ENCODE measurements at places on chromosomes 2 and 18.

- DNase-seq = no peak
Measured at GRCh38 chr18:64405161-64405560, 256.3 kb upstream of the LINC00305 start.

DNA sequence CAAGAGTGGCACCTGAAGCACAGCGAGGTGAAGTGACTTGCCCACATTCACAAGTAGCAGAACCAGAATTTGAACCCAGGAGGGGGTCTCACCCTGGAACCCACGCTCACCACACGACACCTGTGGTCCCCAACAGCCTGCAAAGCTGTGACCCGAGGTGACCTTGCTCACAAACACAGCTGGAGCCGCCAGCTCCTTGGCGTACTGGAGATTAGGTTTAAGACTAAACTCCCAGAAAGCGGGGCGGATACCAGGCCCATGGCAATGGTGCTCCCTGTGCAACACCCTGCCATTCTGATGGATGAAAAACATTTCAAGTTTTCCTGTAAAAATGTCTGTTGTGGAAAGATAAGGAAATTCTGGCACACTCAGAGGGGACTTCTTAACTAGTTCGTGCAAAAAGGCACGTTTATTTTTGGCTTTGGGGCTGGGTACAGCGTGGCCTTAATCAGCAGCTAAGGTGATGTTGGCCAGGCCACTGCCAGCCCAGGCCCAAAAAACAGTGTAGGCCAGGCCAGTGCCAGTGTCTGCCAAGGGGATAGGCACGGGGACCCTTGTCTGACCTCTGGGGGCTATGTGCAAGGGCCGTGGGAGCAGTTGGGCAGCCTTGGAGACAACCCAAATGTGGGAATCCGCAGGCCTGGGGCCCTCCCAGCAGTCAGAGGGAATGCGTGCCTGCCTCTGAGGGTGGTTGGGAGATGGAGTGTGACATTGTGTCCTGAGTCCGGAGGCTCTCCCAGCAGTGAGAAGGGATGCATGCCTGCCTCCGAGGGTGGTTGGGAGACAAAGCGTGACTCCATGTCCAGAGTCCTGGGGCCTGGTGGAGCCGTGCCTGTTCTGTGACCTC lies 185.0 kb upstream of the HS6ST1 start:
- DNase-seq = no peak

GRCh38 chr18:77057006-77057395 lies 75.6 kb downstream of the MBP start:
- no peak for DNase-seq

- DNase-seq = no peak
Measured at GRCh38 chr2:216246766-216247165, 125.5 kb downstream of the MARCHF4 start.

GRCh38 chr18:38966841-38967240 lies 1401.2 kb upstream of the CELF4 start:
- no peak for DNase-seq

DNA sequence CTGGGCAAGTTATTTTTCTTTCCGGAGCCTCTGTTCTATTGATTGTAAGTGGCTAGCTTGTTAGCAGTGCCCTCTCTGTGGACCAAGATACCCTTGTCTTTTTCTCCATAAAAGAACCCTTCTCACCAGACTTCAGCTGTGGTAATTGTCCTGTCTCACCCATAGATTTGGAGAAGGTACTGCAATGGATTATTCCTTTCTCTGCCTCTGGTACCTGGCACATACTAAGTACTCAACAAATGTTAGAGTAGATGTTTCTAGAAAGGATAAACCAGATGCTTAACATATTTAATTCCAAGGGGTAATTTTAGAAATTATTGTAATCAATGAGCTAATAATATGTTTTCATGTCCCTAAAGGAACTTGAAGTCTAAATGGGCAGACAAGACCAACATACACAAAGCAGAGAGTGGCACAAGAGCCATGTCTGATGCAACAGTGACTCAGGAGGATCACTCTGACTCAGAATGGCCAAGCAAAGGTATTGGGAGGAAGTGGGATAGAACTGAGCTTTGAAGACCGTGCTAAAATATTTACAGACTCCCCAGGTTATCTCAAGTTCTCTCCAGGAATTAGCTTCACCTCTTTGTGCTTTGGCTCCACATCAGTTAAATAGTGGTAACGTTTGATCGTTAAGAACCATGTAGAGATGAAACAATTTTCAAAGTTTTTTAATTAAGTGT lies 129.7 kb upstream of the OSR1 start:
- no peak for DNase-seq

- no peak for DNase-seq
Measured at GRCh38 chr18:42486271-42486670, 531.2 kb downstream of the PIK3C3 start.

DNA sequence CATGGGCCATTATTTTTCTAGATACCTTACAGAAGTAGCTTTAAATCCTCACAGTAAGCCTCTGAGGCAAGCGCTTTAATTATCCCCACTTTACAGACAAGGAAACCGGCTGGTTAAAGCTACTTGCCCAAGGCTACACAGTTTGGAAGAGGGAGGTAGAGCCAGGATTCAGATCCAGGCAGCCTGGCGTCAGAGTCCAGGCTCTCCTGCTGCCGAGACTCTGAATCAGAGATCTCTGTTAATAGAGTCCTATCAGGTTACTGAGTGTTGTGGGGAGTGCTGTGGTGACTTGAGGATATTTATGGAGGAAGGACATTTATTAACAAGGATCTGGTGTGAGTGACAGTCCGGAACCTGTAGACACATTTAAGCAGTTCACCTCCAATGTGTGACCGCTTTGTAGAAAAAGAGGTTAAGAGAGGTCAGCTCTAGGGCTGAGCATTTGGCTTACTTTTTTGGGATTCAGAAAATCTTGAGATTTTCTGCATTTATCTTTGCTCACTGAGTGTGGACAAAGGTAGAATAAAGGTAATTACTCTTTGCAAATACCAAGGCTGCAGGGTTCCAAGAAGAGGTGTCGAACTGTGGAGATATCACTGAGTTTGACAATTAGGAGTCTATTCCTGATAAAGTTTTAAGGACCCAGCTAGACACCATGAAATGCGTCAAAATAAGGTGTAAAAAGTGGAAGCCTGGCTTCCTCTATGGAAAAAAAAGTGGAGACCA lies 1.6 kb upstream of the CEP192 start:
- no peak for DNase-seq

- DNase-seq = no peak
Measured at GRCh38 chr2:38239452-38239851, 137.6 kb downstream of the ATL2 start.

GRCh38 chr2:207180741-207181140 lies 15.0 kb upstream of the KLF7 start:
- DNase-seq = no peak

GRCh38 chr2:31522786-31523185 lies 58.0 kb downstream of the SRD5A2 start:
- DNase-seq = no peak

- no peak for DNase-seq
Measured at GRCh38 chr2:75204833-75205232, 5.5 kb upstream of the TACR1 start.

DNA sequence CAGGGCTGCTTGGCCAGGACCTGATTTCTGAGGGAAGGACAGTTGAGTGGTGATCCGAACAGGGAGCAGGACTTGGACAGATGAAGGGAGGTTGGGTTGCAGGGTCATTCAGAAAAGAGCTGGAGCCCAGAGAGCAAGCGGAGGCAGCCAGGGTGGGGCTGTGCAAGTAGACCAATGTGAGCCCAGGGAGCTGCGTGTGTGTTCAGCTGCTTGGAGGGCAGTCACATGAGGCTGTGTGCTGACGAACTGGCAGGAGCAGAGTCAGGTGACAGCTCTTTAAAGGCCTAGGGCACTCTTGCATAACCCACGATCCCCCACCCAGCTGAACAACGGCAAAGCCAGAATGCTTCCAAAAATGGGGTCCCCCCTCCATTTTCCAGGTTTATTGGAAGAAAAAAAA lies 4.6 kb upstream of the MLPH start:
- no peak for DNase-seq

DNA sequence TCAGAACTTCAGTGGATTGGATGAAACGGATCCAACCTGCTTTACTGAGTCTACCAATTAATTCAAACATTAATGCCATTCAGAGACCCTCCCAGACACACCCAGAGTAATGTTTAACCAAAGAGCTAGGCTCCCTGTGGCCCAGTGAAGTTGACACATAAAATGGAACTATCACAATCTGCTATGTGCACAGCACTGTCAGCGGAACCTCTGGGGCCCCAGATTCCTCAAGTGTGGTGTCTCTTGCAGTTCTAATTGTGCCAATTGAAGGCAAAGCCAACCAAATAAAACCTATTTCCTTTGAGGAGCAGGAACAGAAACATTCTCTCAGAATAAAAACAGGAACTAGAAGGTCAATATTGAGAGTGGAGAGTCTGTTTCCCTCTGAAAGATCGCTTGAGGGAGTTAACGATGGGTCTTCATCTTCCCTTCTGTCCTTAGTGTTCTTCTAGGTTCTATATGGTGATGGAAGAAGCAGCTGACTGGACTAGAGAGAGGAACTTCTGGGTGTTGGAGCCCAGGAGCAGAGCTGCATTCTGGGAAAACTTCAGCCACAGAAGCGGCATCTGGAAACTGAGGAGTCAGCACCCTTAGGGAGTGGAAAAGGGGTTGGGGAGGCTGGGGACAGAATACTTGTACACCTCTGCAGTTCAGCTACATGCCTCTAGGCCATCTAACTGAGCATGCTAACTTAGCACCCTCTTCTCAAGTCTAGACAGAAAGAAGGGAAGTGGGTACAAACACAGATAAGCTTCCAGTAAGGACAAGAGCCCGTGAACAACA lies 174.4 kb upstream of the FBXO11 start:
- no peak for DNase-seq

DNA sequence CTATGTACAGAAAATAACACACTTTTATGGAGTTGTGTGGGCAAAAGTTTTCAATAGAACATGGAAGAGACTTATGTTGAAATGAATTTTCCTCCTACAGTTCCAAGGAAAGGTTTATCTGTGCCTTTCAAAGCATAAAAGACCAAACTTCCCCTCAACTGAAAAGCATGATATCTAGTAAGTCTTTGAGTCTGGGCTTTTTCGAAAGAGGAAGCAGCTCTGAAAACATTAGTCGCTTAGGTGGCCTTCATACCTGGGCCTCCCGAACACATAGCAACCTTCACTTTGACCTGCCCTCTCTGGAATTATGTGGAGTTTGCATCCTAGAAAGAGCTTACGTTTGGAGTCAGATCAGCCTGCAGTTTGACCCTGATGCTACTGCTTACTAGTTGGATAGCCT lies 4.8 kb upstream of the CAPN14 start:
- no peak for DNase-seq

- no peak for DNase-seq
Measured at GRCh38 chr2:198706476-198707082, 751.2 kb downstream of the SATB2 start.

DNA sequence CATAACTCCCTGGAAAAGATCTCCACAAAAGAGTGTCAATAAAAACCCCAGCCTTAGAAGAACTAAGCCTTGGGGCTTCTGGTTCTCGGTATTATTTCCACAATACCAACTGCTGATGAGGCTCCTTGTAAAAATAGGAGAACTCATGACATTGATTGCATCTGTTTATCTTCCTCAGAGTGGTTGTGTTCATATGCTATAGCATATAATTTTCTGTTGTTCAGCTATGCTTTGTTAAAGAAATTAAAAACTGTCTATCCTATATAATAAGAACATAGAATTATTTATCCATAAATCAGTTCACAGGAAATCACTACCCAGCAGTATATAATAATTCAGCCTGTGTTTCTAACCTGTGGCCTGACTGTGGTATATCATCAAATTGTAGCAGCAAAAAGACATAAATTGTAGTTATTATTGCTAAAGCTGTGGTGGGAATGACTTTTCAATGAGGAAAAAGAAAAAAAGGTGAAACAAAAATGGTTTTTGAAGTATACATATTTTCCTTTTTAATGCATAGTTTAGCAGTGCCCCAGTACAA lies 68.9 kb downstream of the SATB2 start:
- DNase-seq = no peak

- no peak for DNase-seq
Measured at GRCh38 chr2:239190361-239190760, 210.5 kb downstream of the HDAC4 start.

DNA sequence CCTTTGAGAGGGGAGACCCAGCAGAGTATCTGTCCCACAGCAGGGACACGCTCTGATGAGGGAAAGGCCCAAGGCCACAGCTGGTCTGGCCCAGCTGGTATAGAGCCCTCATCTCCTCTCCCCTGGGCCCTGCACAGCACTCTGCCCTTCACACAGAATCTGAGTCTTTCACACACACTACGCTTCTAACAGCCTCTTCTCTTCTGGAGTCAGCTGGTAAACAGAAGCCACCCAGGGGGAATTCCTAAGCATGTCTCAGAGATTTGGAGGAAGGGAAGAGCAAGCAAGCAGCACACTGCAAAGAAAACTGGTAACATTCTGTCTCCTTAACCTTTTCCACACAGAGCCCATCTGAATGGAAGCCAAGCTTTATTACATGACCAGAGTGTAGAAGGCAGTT lies 121.1 kb upstream of the ACAA2 start:
- DNase-seq = no peak

DNA sequence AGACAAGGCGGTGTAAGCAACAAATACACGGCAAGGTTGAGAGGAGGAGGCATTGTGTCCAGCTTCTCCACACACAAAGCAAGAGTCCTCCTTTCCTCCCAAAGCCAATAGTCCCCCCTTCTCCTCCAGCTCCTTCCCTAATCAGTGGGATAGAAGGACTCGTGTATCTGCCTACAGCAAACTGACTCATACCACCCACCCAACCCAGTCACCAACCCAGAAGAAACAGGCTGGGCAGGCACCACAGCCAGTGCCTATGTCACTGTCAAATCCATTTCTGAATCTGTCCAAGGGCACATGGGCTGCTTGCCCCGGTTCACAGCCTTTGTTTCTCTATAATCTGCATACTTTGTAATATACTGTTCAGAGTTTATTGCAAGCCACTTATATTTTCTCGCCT lies 19.2 kb upstream of the NMS start:
- DNase-seq = no peak

GRCh38 chr2:181959508-181959907 lies 26.1 kb upstream of the PPP1R1C start:
- no peak for DNase-seq

DNA sequence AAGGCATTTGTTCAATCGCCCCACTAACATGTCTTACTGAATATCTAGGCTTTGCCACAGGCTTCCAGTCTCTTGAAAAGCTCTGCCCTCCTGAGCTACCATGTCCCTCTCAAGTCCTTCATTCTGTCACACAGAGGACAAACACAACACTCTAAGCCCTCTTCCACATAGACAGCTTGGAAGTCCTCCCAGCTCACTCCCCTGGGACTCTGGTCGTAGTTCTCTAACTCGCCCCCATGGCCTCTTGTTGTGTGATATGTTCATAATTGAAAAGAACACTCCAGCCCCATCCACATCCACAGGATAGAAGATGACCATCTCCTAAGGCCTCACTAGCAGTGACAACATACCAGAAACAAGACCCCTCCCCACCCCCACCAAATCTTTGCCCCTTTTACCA lies 37.9 kb downstream of the BUB1 start:
- DNase-seq = no peak

- no peak for DNase-seq
Measured at GRCh38 chr2:41727152-41727551, 320.7 kb upstream of the PKDCC start.

GRCh38 chr2:173355132-173355865 lies 627 bp downstream of the CDCA7 start:
- DNase-seq = no peak

- no peak for DNase-seq
Measured at GRCh38 chr2:55616551-55617174, 759 bp downstream of the PPP4R3B start.
